ENCODE measurements at places on chromosomes 11 and 22.

GRCh38 chr11:24866743-24867142 is 369.9 kb downstream of the LUZP2 start:
- DNase-seq: no peak

DNA sequence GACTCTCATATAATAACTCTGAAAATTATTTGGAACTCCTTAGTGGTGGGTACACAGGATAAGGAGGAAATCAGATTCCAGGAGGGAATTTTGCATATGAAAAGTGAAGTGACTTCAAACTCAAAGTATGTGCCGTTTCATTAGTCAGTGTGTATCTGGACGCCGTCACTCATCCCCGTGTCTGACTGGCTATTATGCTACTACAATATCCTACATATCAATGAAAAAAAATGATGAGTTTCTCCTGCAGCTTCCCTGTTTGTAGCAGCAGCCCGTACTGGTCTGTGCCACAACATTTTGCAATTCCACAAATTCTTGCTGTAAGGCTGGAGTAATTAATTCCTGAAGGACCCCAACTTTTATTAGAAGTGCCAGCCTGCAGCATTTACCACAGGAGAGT is 16.5 kb downstream of the WT1 start:
- DNase-seq: no peak

GRCh38 chr22:48564995-48565394 is 1262.7 kb downstream of the BRD1 start:
- no peak for DNase-seq

GRCh38 chr11:120057595-120058581 is 80.0 kb downstream of the TRIM29 start:
- no peak for DNase-seq

DNA sequence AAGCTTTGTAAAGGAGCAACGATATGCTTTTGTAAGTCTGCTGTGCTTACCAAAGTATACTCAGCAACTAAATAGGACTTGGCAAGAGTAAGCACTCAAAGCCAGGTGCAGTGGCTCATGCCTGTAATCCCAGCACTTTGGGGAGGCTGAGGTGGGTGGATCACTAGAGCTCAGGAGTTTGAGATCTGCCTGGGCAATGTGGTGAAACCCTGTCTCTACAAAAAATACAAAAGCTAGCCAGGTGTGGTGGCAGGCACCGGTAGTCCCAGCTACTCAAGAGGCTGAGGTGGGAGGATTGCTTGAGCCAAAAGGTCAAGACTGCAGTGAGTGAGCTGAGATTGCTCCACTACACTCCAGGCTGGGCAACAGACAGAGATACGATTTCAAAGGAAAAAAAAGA is 67.5 kb downstream of the PAK1 start:
- DNase-seq: no peak

GRCh38 chr11:17414317-17414737 is 25.9 kb upstream of the KCNJ11 start:
- DNase-seq: no peak
